NCI-H82 (cell line): ENCODE measurements at places on chromosomes 1 and 21.

DNA sequence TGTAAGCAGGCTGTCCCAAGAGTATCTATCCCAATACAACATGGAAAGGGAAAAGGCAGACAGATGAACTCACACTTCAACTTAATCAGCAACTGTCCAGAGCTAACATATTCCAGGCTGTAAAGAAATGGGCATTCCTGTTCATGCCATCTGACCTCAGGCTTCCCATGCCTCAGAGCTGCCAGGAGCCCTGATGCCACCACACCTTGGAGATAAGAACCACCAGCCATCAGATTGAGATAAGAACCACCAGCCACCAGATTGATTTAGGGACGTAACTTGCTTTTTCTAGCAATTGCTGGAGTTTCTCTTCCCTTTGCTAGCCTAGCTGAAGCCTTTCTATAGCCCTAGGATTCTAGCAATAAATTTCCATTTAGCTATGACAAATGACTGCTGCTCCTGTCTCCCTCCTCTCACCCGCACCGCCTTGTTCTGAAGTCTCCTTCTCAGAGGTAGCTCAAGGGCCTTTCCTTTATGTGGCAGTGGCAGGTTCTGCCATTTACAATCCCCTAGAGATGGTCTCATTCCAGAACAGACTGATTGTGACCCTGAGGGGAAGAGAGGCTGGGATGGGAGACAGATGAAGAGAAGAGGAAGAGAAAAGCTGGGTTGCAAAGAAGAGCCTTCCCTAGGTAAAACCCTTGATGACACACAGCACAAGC is 88.0 kb upstream of the CTTNBP2NL start:
- DNase-seq, result no peak

- no peak for DNase-seq
Observed at GRCh38 chr1:234437423-234438171, 41.4 kb downstream of the TARBP1 start.

- DNase-seq, result no peak
Observed at GRCh38 chr1:18458133-18459092, 22.3 kb upstream of the KLHDC7A start.

- DNase-seq, result no peak
Observed at GRCh38 chr1:182680901-182681567, 3.4 kb downstream of the RGS8 start.

- no peak for DNase-seq
Observed at GRCh38 chr1:226625326-226625725, 76.8 kb downstream of the STUM start.

DNA sequence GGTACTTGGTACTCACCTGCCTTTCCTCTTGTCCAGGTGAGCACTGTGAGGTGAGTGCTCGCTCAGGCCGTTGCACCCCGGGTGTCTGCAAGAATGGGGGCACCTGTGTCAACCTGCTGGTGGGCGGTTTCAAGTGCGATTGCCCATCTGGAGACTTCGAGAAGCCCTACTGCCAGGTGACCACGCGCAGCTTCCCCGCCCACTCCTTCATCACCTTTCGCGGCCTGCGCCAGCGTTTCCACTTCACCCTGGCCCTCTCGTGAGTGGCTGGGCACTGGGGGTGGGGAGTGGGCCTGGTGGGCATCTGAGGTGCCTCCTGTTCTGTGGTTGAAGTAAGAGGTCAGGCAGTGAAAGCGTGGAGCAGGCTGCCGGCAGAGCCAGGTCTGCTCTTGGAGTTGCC is 11.7 kb downstream of the CELSR2 start:
- DNase-seq, result no peak

DNA sequence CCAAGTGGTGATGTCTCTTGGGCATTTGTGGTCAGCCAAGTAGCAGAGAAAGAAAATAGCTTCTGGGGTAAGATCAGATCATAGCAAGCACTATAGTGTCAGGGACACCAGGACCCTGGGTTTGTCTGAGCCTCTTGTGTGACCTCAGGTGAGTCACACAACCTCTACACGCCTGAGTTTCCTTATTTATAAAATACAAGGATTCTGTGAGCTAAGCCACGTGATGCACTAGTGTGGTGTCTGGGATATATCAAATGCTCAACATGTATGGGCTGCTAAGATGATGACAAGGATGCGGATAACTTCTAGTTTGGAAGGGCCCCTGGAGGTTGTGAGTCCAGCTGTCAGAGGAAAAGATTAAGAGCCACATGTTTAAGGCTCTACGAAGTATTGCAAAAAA is 24.5 kb upstream of the ZNF436 start:
- peak; percentile 53 for DNase-seq

GRCh38 chr1:60935599-60936110 is 146.7 kb upstream of the NFIA start:
- no peak for DNase-seq
